ENCODE measurements at places on chromosomes 4 and X. TPM values are rescaled to one million over a fixed set of nuclear protein-coding genes. Genes with fewer than 3 reads are reported as not detected.

The EFHC2 gene
- 0.05 TPM for total RNA-seq

The STBD1 gene
- 1.0 TPM for total RNA-seq

- no peak for DNase-seq
Measured at GRCh38 chr4:89704651-89705395, 132.1 kb downstream of the SNCA start.

The RAB40A gene
- 0.05 TPM for total RNA-seq

The LRRC66 gene
- 0.17 TPM for total RNA-seq

- DNase-seq, result peak; percentile 67
Measured at GRCh38 chr4:77092975-77093374, 17.2 kb upstream of the CCNI start.

GRCh38 chrX:116749943-116750342, 287.2 kb upstream of the CT83 start:
- no peak for DNase-seq

The SOX3 gene
- not detected for total RNA-seq

Data from dermis blood vessel endothelial cell (primary cell).